Epithelial cell of prostate (primary cell): ENCODE measurements at places on chromosomes 1 and 21.

DNA sequence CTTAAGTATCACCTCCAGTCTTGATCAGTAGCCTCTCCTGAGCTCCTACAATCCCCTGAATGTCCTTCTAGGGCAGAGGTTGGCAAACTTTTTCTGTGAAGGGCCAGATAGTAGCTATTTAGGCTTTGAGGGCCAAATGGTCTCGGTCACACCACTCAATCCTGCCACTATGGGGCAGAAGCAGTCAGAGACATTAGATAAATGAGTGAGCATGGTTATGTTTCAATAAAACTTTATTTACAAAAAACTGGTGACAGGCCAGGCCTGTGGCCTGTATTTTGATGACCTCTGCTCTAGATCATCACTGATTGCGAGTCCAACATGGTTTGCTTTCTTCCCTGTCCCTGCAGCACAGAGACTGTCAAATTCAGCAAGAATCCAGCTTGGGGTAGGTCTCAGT is 36.3 kb downstream of the LRP8 start:
- DNase-seq: no peak

DNA sequence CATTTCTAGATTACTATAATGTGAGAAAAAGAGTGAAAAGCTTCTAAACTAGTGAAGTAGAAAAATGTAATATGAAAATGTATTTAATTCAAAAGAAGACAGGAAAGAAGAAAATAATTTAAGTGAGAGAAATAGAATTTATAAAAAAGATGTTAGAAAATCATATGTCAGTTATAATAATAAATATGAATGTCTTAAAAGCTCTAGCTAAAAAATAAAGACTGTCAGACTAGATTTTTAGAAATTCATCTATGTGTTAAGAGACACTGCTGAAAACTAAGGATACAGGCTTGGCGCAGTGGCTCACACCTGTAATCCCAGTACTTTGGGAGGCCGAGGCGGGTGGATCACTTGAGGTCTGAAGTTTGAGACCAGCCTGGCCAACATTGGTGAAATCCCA is 37.3 kb upstream of the VANGL1 start:
- no peak for DNase-seq

GRCh38 chr1:168220470-168220871 is 5.3 kb upstream of the SFT2D2 start:
- no peak for DNase-seq

- no peak for DNase-seq
Measured at GRCh38 chr1:206490771-206491405, 16.4 kb upstream of the RASSF5 start.

GRCh38 chr1:116256286-116256649 is 116.8 kb upstream of the ATP1A1 start:
- no peak for DNase-seq

GRCh38 chr1:167658574-167659328 is 28.7 kb downstream of the RCSD1 start:
- no peak for DNase-seq

DNA sequence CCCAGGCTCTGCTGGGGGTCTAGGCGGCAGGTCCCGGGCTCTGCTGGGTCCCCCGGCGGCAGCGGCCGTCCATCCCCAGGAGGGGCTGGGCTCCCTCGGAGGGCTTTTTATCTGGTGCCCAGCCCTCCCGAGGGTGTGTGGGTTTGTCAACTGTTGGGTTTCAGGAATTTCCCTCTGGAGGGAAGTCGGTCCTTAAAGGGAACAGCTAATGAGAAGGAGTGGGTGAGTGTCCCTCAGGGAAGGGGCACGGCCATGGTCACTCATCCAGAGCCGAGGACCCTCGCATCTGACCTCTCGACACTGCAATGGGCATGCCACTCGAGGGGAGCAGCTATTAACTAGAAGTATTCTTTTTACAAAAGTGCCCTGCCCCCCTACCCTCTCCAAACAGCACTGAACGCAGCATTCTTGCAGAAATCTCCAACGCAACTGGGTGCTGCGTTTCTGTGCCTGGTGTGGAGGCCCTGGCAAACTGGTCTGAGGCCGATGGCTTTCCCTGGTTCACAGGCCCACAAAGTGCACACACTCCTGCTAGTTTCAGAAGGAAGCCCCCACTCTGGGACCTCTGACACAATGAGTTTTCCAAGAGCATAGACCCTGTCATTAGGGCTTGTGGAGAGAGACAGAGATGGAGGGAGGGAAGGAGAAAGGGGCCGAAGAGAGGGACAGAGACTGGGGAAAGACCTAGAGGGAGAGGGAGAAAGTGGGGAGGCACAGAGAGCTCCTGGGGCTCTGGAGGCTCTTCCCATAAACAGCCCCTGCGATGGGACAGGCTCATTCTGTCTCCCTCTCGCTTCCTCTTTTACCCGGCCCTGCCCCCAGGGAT is 1.0 kb upstream of the TSPEAR start:
- DNase-seq: no peak

GRCh38 chr1:33096363-33097005 is 15.5 kb downstream of the AZIN2 start:
- DNase-seq: no peak

DNA sequence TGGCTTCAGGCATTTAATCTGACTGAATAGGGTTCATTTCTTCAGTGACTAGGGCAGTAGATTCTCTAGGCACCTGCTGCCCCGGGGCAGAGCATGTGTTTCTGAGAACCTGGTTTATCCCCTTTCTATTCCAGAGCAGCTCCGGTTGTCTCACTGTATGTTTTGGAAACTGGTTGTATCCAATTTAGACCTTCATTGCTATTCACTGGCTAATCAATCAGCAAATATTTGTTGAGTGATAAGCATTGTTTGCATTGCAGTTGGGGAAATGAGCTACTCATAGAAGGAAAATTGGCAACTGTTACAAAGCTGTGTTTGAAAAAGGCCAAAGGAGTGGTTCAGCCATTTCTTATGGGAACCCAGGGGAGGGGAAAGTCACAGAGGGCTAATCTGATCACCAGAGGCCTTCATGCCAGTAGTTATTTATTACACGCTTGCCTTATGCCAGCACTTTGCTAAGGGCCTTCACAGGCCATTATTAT is 2.9 kb downstream of the QSOX1 start:
- no peak for DNase-seq

DNA sequence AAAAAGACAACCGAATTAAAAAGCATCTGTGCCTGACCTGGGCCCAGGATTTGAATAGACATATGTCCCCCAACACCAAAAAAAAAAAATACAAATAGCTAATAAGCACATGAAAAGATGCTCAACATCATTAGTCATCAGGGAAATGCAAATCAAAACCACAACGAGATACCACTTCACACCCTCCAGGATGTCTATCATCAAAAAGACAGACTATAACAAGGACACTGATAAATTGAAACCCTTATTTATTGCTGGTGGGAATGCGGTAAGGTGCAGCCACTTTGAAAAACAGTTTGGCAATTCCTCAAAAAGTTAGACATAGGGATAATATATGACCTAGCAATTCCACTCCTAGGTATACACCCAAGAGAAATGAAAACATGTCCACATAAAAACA is 72.3 kb upstream of the CAMK1G start:
- DNase-seq: no peak

DNA sequence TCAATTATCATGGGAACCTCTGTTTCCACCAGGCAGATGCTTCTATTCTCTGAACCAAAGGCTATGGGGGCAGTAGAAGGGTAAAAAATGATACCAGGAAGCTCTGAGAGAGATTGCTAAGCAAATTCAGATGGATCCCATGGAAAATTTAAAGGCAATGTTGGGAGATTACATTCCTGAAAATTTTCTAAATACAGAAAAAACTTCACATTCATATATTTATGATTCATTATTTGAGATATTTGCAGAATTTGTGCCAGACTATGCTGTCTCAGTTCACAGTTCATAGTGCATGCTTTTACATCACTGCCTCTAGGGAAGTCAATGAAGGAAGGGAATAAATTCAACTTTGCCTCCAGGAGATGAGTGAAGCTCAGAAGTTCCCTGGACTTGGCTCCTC is 57.5 kb downstream of the KCNT2 start:
- no peak for DNase-seq

- DNase-seq: peak; percentile 68
Measured at GRCh38 chr1:33342041-33342723, 21.3 kb upstream of the A3GALT2 start.

- peak; percentile 87 for DNase-seq
Measured at GRCh38 chr1:221845650-221846371, 103.9 kb upstream of the DUSP10 start.

- DNase-seq: no peak
Measured at GRCh38 chr1:32893198-32894018, 7.1 kb downstream of the HPCA start.

GRCh38 chr21:42105476-42106315 is 34.6 kb downstream of the UMODL1 start:
- DNase-seq: no peak
